ENCODE measurements at places on chromosomes 1 and 21. TPM values are rescaled to one million over a fixed set of nuclear protein-coding genes. Genes with fewer than 3 reads are reported as not detected.

The CLEC20A gene
- total RNA-seq = not detected

The DDAH1 gene
- total RNA-seq = 15.4 TPM

The SLC35F3 gene
- total RNA-seq = not detected

The TSTD1 gene
- 11.0 TPM for total RNA-seq

The PPP1R8 gene
- total RNA-seq = 35.3 TPM

The LCE3B gene
- not detected for total RNA-seq

DNA sequence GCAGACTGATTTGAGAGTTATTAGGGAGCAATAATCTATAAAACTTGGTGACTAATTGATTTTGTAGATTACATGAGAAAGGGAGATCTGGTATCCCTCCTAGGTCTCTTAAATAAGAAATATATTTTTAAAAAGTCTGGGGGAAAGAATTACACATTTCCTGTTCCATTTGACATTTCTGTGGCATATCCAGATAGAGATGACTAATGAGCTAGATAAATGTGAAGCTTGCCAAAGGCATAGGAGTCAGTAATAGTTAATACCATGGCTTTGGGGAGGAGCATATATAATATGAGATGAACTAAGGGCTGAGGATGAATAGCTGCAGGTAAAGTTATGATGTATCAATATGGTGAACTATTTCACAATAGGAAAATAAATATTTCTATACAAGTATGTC is 663.7 kb downstream of the PTPRC start:
- no peak for DNase-seq

GRCh38 chr1:109819906-109820305 is 56.2 kb upstream of the EPS8L3 start:
- no peak for DNase-seq

DNA sequence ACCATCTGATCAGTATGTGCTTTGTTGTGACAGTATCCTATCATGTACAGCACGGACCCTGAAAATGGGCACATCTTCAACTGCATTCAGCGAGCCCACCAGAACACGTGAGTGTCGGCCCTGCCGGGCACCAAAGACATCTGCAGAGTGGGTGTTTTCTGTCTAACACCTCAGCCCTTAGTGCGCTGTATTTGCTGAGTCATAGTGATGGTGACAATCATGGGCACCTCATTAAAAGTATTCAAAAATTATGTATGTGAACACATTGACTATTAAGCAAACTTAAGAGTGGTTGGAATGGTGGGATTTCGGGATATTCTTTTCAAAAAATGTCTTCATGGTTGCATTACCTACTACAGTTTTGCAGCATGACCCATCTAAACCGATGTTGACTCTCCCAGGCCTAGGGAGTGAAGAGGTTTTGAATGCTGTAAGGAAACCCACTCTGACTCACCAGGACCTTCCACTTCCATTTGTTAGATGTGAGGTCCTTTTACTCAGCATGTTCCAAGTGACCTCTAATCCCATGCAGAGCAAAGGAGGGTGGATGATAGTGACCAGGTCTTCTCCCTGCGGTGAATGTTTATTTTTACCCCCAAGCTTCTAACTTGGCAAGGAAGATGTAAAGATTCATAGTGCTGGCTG is 20.1 kb downstream of the MGST3 start:
- no peak for DNase-seq

- DNase-seq = peak; percentile 81
Measured at GRCh38 chr1:226625832-226626576, 77.4 kb downstream of the STUM start.

GRCh38 chr1:6634371-6635052 is 9.8 kb downstream of the THAP3 start:
- DNase-seq = no peak

DNA sequence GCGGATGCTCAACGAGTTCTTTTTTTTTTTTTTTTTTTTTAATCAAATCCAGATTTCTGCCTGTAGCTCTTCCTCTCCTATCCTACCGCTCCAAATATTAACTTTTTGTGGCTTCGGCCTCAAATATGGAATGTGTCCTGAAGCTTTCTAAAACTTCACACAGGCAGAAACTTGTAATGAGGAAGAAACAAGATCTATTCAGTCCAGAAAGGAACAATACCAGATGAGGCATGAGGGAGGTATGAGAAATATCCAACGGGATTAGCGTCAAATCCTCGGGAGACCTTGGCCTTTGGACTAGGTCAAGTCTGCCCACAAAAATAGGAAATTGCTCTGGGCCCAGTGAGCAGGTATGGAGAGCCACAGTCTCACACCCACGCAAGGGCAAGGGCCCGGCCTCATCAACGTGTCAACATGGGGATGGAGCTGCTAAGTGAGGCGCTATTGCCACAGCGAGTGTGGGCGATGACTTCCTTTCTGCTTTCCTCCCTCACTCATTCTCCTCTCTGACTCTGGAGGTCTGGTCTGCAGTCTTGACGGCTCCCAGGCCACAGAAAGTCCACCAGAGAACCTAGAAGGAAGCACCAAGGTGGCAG is 66.6 kb downstream of the BCAR3 start:
- DNase-seq = no peak

- DNase-seq = no peak
Measured at GRCh38 chr1:161307892-161308638, 1.7 kb downstream of the MPZ start.

GRCh38 chr1:108054396-108054795 is 89.4 kb upstream of the VAV3 start:
- no peak for DNase-seq

GRCh38 chr1:58874757-58875755 is 91.2 kb upstream of the JUN start:
- DNase-seq = no peak

- DNase-seq = no peak
Measured at GRCh38 chr1:66809736-66810326, 8.8 kb upstream of the INSL5 start.

DNA sequence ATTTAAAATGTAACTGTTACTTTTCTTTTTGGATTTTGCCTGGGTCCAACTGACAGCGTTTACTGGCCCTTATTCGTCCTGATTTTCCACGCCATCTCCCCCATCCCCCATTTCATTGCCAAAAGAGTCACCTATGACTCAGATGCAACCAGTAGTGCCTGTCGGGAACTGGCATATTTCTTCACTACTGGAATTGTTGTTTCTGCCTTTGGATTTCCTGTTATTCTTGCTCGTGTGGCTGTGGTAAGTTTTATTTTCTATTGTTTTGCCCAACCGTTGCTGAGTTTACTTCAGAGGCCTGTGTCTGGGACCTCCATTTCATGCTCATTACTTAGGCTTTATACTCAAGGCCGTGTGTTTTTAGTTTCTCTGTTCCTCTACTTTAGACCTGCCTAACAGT is 9.3 kb downstream of the LEPR start:
- DNase-seq = no peak

DNA sequence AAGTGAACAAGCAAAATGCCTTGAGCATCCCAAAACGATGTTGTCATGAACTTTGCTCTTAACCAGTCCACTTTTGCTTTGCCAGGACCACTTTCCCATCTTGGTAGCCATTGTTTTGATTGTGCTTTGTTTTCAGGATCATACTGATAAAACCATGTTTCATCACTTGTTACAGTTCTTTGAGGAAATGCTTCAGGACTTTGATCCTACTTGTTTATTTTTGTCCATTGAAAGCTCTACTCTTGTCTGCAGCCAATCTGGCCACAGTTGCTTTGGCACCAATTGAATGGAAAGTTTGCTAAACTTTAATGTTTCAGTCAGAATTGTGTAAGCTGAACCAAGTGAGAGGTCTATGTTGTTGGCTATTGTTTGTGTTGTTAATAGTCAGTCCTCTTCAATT is 12.8 kb downstream of the PLPPR4 start:
- no peak for DNase-seq

DNA sequence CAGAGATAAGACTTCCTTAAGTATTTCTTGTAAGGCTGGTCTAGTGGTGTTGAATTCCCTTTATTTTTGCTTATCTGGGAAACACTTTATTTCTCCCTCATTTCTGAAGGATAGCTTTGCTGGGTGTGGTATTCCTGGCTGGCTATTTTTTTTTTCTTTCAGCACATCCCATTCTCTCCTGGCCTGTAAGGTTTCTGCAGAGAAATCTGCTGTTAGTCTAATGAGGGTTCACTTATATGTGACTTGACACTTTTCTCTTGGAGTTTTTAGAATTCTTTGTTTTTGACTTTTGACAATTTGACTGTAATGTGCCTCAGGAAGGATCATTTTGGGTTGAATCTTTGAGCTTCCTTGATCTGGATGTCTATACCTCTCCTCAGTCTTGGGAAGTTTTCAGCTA is 61.5 kb downstream of the DIPK1A start:
- DNase-seq = no peak

DNA sequence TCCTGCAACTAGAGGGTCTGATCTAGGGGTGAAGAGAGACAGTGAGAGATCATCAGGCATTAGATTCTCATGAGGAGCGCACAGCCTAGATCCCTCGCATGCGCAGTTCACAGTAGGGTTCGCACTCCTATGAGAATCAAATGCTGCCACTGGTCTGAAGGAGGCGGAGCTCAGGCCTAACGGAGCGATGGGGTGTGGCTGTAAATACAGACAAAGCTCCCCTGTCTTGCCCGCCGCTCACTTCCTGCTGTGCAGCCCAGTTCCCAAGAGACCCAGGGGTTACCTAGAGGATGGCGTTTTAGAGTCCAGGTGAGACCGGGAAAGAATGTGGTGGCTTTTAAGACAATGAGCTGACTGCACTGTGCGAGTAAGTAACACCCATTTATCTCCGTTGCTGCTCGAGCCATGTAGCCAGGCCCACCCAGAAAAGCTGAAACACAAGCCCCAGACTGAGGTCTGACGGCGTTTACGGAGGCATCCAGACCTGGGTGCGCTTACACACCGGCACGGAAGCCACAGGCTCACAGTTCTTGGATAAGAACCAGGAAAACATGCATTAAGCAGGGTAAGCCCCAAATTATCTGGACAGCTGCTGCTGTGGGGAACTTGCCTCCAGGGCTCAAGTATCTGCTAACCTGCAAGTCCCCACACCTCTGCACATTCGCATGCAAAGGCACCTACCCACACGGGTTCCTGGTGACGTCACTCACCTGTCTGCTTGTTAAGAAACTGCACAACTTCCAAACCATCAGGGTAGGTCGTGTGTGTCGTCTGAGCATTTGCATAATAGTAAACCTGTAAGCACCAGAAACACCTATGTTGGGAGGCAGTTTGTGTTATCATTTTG is 12.5 kb downstream of the TCP10L start:
- no peak for DNase-seq

DNA sequence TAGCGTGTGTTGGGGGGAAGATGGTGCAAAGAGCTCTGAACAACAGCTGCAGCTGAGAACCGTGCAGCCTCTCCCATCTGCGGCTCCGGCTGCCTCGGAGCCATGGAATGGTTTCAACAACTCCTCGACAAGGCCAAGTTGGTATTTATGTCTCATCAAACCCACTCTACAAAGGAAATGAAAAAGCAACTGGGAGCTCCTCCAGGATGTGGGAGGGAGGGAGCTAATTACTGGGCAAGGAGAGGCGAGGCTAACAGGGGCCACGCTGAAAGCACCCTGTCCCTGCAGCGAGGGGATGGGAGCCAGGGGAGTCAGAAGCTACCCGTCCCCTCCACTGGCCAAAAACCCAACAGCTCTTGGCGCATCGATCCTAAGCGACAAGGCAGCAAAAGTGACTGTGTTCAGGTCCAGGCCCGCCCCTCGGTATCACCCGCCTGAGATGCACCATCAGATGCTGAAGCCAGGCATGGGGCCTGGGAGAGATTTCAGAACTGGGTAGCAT is 63.1 kb downstream of the ACOT7 start:
- no peak for DNase-seq

- no peak for DNase-seq
Measured at GRCh38 chr1:201457508-201457960, 11.5 kb downstream of the PHLDA3 start.

DNA sequence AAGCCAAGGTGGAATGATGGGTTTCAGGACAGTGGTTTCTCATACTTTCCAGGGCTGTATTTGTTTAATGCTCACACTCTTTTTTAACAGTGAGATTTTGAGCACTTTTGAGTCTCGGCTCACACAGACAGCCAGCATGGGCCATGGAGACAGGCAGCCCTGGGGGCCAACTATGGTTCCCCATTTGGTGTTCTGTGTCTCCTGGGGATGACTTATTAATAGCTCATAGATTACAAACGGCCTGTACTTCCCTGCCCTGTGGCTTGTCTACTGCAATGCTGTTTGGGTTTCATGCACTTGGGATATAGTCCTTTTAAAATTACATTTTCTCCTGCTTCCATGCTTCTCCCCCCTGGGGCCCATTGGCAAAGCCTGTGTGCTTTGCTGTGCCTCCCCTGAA is 178.3 kb downstream of the KCNJ6 start:
- no peak for DNase-seq

DNA sequence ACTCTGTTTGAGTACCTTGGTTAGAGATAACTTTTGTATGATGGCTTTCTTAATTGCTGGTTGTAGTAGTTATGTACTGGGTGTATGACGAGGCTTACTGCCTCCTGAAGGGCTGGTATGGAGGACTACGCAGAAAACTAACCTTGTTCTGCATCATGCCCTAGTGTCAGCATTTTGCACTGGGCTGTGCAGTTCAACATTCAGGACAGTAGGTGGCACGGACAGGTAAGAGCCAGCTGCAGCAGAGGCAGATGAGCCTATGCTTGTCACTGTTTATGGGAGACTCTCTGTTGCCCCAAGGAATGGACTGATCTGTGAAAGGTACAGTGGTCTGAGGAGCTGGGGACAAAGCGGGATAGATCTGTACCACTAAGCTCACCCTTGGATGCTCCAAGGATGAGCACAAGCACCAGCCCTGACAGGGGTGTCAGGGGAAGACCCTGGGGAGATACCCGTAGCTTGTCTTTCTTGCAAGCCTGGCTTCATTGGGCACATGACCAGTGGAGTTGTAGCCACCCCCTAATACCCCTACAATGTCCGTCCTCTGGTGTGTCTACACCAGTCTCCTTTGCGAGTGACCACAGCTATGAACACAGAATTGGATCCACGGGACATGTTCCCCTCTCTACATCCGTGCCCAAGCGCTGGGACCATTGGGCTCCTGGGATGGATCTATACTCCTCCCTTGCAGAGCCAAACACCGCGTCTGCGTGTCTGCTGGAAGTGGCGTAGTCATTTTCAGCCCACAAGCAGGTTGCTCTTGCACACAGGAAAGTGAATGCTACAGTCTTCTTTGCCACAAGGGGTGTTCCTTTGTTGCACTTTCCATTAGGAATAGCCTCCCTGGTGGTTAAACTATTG is 51.1 kb upstream of the CFHR3 start:
- no peak for DNase-seq
